ENCODE measurements at places on chromosomes 2 and 18.

GRCh38 chr2:68809324-68810240 lies 61.6 kb downstream of the BMP10 start:
- no peak for DNase-seq

- no peak for DNase-seq
These were observed 33.5 kb downstream of the ZNF532 start for GRCh38 chr18:58898010-58898799.

DNA sequence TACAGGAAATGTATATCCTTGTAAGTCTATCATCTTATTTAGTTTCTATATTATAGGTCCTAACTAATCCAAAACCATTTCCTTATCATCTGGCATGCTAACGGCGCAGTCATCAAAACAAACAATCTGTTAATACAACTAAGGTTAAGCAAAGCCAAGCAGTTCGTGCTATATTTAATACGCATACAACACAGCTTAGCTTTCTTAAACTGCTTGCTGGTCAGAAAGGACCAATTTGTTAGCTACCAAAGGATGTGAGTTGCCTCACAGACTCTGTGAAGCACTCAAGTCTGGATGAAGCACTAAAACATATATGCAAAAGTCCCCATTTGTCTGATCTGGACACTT lies 67.0 kb downstream of the ZEB2 start:
- DNase-seq, result no peak

DNA sequence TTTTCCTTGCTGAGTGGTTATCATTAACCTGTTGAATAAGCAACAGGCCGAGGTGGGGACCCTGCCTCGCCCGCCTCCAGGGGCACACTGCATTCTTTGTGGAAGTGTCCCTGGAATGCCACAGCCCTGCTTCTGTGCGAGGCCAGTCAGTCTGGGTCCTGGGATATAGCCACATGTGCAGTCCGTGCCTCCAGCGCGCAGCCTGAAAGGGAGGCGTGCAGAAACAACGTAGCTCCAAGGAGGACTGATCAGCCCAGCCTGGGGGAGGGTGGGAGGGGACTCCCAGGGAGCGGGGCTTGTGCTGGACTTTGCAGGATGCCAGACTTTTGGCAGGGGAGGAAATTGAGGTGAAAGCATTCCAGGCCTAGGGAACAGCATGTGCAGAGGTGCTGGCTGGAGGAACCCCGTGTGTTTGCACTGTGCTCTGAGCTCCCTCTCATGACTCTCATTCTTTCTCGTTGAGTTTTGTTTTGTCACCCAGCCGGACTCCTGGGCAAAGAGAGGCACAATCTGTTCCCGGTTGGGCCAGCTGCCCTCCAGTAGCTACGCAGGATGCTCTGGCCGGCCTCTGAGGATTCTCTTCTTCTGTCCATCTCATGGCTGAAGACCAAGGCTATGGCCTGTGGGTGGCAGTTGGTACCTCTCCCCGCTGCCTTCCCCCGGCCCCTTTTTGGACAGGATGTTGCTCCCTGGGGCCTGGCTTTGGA lies 39.7 kb downstream of the HPCAL1 start:
- DNase-seq, result no peak

DNA sequence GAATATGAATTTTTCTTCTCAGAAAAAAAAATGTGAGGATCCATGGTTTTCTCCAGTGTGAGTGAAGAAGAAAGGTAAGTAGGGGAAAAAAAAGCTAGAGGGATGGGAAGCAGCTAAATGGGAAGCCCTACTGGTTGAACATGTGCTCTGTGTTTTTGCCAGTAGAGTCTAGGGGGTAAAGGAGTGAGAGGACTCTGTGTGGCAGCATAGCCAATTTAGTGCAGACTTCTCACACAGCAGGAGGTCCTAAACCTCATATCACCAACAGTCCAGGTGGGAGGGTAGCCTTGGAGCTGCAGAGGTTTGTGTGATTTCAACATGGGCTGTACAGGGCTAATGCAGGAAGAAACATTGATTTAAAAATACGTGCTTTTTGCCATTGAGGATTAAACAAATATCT lies 334.5 kb upstream of the SPHKAP start:
- DNase-seq, result no peak

GRCh38 chr2:157760949-157761348 lies 115.2 kb downstream of the ACVR1 start:
- DNase-seq, result no peak

DNA sequence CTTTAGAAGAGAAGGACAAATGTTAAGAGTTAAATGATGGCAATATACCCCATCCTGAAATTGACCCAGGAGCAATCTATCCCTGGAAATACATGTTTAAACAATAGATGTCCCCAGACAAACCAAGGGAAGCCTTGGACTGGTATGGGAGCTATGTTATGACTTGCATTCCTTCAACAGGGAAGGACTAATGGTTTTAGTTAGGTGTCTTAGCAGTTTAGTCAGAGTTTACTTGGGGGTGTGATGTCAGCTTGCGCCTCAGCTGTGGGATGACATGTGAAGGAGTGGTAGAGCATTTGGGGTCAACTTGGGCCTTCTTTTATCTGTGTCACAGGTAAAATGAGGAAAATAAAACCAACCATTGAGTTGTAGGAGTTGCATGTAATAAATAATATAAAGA lies 36.8 kb downstream of the SPC25 start:
- DNase-seq, result no peak

- no peak for DNase-seq
These were observed 326.1 kb downstream of the PARD3B start for GRCh38 chr2:204871231-204871953.

DNA sequence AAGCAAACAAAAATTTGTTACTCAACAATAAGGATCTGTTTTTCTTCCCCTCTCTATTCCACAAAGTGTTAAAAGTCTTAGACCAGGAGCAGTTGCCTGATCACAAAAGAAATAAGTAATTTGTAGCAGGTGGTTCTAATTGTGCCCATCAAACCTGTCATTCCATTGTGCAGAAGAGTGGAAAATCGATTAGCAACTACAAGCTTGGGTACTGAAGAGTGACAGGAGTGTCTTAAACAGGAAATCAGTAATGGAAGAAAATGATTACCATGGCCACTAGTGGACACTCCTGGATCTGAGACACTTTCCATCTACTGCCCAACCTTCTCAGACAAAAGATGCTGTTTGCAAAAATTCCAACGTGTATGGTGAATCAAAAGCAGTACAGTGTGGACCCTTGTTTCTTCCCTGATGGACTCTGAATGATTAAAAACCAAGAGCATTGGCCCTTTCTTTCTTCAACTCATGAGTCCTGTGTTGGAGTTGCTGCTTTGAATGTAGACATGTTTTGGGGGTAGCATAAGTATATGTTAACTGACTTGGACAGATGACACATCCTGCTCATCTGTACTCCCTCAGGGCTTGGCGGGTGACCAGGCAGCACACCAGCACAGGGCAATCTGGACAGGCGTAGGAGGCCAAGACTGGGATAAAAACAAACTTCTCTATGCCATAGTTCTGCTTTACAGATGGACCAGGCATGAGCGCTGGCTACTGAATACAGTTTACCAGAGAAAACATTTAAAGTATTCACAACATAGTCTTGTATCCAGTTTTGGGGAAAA lies 51.9 kb downstream of the PLA2R1 start:
- no peak for DNase-seq

DNA sequence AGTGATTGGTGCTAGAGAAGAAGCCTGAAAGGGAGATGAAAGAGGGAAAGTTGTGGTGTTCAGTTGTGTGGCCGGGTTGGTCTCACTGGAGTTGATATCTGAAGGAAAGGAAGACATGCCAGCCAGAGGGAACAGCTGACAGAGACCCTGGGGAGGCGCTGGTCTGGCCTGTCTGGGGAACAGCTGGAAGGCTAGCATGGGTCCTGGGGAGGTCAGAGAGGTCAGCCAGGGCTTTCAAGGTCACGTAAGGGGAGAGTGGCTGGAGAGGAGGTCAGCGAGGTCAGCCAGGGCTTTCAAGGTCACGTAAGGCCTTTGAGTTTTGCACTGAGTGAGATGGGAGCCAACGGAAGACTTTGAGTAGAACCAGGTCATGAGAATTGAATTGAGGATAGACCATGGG lies 11.0 kb downstream of the DYSF start:
- no peak for DNase-seq

DNA sequence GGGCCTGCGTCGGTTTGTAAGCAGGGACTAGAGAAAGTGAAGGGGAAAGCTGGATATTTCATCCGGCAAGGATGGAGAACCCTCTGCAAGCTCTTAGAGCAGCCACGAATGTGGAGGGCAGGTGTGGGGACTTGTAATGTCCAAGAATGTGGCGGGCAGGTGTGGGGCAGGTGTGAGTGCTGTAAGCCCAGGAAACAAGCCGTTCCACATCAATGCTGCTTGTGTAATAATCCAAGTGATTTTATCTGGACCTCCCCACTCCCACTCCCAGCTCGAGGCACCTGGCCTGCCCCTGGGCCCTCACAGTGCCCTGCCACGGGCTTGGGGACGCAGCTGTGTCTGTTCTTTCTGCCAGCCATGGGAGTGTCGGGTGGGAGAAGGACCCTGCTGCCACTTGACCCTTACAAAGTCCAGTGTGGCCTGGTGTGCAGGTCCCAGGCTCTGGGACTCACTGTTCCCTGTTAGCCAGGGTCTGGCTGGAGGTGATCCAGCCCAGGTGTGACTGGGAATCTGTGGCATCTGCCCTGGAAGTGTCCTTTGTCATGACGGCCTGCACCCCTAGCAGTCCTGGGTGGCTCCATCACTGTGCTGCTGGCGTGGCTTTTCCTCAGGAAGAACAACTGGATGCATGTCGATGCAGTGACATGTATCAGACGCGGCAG lies 42.8 kb downstream of the SOX11 start:
- DNase-seq, result no peak

DNA sequence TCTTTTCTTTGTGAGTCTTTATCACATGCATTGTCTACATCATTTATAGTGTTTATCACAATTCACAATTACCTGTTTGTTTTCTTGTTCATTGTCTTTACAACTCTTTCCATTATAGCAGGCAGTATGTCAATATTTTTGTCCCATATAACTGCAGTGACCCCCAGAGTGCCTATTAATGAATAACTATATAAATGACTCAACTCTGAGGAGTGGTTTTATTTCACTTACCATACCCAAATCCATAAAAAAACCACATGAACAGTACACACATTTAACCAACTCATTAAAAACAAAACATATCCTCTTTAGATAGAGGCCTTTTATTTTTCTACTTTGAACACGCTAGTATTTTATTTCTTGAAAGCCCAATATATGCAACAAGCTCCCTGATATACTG lies 1419.1 kb upstream of the NXPH2 start:
- no peak for DNase-seq

All from left forelimb (tissue), 1 donor.